IMR-90 (cell line): ENCODE measurements at places on chromosomes 4 and X. TPM values are rescaled to one million over a fixed set of nuclear protein-coding genes. Genes with fewer than 3 reads are reported as not detected.

DNA sequence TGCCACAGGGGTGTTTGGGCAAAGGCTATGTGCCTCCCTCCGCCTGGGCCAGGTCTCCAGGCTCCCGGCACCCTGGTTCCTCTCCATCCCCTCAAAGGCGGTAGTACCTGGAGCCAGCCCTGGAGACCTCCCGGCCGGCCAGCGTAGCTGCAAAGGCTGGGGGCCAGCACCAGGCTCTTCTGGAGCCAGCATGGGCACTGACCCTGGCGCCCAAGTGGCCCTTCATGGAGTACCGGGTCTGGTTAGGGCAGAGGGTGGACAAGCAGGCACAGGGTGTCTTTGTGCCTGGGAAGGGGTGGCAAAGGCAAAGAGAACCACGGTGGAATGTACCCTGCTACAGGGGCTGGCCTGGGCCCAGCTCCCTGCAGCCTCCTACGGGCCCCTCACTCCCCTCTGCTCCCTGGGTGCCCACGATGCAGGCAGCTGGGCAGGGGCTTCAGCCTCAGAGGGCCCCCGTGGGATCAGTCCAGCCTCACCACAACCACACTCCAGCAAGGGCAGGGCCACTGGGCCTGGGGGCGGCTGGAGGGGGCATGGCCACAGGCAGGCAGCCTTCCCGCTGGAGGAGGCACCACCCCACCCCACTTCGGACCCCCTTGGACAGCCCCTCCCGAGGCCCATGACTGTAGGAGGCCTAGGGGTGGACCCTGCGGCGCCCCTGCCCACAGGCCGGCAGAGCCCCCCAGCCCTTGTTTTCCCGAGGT, 112.9 kb upstream of the NKX1-1 start:
- no peak for DNase-seq

GAGE12F gene
- total RNA-seq: not detected in 2 replicates

DNA sequence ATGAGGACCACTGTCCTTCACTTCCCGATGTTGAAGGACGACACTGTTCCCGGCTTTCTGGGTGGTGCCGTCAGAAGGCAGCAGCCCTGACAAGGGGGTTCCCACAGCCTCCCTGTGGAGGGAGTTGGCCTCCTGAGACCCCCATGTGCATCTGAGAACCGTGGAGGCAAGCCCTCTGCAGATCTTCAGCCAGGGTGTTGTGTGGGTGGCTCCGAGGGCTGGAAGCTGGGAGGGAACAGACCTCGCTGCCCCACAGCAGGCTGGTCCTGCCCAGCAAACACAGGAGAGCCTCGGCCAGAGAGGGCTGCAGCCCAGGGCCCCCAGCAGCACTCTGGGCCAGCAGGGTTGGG, 16.2 kb downstream of the DGKQ start:
- no peak for DNase-seq

DNA sequence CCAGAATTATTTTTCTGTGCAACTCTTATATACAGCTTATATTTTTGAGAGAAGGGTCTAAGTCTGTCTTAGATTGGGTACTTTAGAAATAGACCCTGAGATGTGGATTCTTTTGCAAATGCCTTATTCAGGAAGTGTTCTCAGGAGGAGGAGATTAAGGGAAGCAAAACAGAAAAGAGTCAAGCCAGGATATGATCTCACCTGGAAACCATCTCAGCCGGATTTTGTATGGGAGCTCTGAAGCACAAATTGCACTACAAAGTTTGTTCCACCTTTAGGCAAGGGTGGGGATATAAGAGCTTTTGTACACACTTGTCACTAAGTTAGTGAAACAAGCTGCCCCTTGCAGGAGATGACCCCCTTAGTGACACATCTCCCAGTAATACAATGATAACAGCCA, 121.2 kb upstream of the GRPR start:
- no peak for DNase-seq

GRCh38 chr4:183852910-183853547, 52.1 kb upstream of the STOX2 start:
- no peak for DNase-seq

- DNase-seq: no peak
Observed at GRCh38 chr4:152935631-152936445, at the start of gene FHDC1. FHDC1 (plus strand) TSS chr4:152936323; CDS start chr4:152943058, 6,735 bp downstream.

GLOD5 gene
- not detected in 2 replicates for total RNA-seq

- DNase-seq: no peak
Observed at GRCh38 chrX:152942077-152942442, 44.2 kb downstream of the ZNF185 start.

GRCh38 chr4:76897536-76898384, at the start of gene SOWAHB:
SOWAHB (minus strand) TSS chr4:76898144; CDS start chr4:76897849, 295 bp downstream.
- no peak for DNase-seq

PGAM4 gene
- 0.72 TPM in 1 of 2 replicates, not detected in the other for total RNA-seq

EXOC1L gene
- not detected in 2 replicates for total RNA-seq

GRCh38 chr4:82201805-82202641, 171.8 kb downstream of the HNRNPD start:
- peak; percentile 27 for DNase-seq

PRKG2 gene
- total RNA-seq: 2.0 and 2.2 TPM in 2 replicates

POLA1 gene
- total RNA-seq: 14.4 and 15.1 TPM in 2 replicates

CTPS2 gene
- total RNA-seq: 13.1 and 16.1 TPM in 2 replicates

GRCh38 chrX:68252664-68253063, 180.6 kb downstream of the OPHN1 start:
- no peak for DNase-seq

UCP1 gene
- total RNA-seq: not detected in 2 replicates

DNA sequence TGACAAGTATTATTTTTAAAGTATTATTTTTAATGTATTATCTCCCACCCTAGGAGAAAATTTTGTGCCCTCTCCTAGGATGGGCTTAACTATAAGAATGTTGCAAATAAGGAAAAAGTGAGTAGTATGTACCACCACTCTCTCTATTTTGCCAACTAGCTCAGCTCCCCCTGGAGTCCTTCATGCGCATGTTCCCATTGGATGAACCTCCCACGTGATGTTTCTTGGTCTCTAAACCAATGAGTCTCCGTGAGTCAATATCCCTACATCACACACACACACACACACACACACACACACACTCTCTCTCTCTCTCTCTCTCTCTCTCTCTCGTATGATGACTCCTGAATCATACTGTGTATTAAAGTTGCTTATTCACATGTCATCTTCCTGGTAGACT, 129.7 kb upstream of the ZFP42 start:
- no peak for DNase-seq

GRCh38 chr4:36824682-36825081, 419.9 kb upstream of the NWD2 start:
- no peak for DNase-seq

GRCh38 chr4:100569196-100569595, 51.4 kb upstream of the EMCN start:
- DNase-seq: no peak

CT45A2 gene
- total RNA-seq: not detected in 2 replicates

DNA sequence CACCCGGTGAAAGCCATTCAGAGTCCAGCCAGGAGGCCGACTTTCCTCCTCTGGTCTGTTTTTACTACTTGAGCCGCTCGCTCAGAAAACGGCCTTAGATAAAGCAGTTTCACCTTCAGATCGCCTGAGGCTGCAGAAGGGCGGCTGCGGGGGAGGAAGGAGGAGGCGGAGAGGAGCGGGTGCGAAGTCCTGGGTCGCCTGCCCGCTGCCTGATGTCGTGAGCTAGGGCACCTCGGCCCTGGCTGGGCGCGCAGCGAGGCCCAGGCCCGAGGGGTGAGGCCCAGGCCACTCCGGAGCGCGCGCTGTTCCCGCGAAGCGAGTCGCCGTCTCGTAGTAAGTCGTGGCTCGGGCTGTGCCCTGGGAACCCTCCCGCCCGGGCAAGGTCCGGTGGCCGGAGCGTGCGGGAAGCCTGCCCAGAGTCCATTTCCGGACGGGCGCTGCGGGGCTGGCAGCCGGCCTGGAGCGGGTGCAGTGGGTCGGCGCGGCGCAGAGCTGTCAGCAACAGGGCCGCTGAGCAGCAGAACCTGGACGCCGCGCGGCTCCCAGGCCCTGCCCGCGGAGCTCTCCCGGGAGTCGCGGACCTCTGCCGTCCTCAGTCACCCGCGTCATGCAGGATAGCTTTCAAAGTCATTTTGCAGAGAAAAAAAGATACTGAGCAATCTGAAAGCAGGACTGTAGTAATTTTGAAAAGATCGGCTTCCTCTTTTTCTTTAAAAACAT, 18.6 kb downstream of the TRIM2 start:
- DNase-seq: peak; percentile 41

KLHL13 gene
- total RNA-seq: 12.5 and 13.6 TPM in 2 replicates

GRCh38 chr4:112526061-112526460, 10.1 kb upstream of the NEUROG2 start:
- peak; percentile 59 for DNase-seq

- peak; percentile 60 for DNase-seq
Observed at GRCh38 chrX:31508338-31508737, 436.5 kb upstream of the FTHL17 start.

CSAG3 gene
- not detected in 2 replicates for total RNA-seq

DNA sequence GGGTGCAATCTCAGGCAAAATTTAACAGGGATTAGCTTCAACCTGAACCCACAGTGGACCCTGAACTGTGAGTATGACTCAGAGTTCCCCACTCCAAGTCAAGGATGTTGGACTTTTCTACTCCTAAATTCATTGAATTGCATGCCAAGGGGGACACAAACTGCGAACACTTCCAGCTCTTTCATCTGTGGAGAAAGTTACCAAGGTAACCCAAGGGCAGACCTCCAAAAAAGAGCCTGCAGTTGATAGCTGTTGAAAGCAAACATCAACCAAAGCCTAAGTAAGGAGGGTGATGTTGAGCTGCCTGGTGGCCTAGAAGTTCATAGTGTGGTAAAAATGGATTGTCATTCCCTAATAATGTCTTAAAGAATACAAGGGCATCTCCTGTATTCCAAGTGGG, 1242.9 kb downstream of the C4orf33 start:
- DNase-seq: no peak

MAGEB1 gene
- total RNA-seq: not detected in 2 replicates

GRCh38 chrX:18927558-18927957, 56.4 kb downstream of the PHKA2 start:
- DNase-seq: no peak

GRCh38 chr4:172845281-172845680, 323.3 kb upstream of the GALNT7 start:
- no peak for DNase-seq

DNA sequence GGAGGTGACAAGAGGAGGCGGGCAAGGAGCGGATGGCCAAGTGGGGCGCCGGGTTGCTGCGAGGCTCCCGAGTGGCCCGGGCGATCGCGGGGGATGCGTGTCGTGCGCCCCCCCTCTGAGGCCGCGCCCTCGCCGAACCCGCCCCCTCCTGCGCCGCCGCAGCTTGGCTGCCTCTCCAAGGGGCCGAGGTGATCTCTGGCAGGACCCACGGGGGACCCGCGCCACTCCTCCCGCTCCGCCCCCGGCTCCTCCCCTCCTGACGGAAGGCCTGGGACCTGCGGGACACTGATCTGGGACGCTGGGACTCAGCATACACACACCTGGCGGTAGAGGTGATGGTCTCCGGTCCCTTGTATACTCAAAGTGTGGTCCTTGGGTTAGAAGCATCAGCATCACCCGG, 21.9 kb upstream of the FAM47C start:
- no peak for DNase-seq

VCX3B gene
- total RNA-seq: not detected in 2 replicates

PPBP gene
- not detected in 2 replicates for total RNA-seq

CCNI gene
- total RNA-seq: 98.6 and 100 TPM in 2 replicates

DNA sequence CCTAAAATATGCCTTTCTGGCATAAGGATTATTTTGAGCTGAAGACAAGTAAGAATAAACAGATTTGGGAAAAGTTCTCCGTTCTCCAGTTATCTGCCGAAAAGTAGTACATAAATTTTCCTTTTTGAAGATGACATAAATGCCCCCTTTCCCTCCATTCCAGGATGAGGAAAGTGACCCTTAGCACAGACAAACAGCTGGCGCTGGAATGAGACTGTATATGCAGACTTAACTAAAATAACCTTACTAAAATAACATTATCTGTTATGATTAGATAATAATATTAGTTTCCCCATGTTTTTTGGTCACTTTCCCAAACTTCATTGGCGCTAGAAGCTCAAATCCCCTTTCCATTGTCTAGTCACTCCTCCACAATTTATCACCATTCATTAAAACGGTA, 21.5 kb downstream of the PDGFC start:
- no peak for DNase-seq

MTNR1A gene
- not detected in 2 replicates for total RNA-seq

PLXNA3 gene
- 4.3 and 8.1 TPM in 2 replicates for total RNA-seq

DNA sequence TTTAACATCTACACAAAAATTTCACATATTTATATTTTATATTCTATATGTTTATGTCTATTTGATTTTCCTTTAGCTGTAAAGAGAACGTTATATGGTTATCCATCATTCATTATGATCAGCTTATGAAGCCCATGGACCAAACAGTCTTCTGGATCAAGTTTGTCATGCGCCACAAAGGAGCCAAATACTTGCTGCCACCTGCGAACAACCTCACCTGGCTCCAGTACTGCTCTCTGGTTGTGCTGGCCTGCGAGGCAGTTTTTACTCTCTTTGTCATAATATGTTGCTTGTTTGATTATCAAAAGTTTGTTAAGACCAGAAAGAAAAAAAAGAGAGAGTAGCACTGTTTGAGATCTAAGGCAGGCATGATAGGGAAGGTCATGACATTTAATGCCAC, 38.2 kb downstream of the UGT2B7 start:
- no peak for DNase-seq

GRCh38 chrX:11770320-11770719, 12.3 kb downstream of the MSL3 start:
- peak; percentile 63 for DNase-seq

- DNase-seq: peak; percentile 7
Observed at GRCh38 chrX:12580548-12580947, 210.7 kb upstream of the PRPS2 start.

DNA sequence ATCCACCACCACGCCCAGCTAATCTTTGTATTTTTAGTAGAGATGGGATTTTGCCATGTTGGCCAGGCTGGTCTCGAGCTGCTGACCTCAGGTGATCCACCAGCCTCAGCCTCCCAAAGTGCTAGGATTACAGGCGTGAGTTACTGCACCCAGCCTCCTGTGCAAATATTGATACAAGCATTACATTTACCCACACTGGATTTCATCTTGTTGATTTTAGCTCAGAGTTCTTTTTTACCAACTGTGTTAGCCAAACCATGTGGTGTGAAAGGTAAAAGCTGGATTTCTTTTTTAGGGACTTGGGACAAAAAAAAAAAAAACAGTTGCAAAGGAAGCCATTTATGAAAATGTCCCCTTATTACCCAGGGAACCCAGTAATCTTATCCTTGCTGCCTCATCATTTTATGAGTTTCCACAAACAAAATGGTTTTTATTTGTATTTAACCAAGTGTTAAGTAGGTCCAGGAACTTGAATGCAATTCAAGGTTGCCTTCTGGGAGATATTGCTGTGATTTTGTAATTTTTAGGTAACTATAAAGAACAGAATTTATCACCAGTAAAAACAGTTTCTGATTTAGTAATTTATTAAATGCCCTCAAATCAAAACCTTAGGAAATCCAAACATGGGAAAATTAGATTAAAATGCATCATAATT, 202.5 kb downstream of the PALLD start:
- DNase-seq: no peak

GRCh38 chr4:108453366-108453765, 167.0 kb upstream of the RPL34 start:
- no peak for DNase-seq

GRCh38 chrX:28979877-28980276, 392.6 kb downstream of the IL1RAPL1 start:
- no peak for DNase-seq

CFP gene
- total RNA-seq: under 0.01 TPM in 2 replicates
